Neural crest cell (in vitro differentiated cells): ENCODE measurements at places on chromosomes 16 and 17.

DNA sequence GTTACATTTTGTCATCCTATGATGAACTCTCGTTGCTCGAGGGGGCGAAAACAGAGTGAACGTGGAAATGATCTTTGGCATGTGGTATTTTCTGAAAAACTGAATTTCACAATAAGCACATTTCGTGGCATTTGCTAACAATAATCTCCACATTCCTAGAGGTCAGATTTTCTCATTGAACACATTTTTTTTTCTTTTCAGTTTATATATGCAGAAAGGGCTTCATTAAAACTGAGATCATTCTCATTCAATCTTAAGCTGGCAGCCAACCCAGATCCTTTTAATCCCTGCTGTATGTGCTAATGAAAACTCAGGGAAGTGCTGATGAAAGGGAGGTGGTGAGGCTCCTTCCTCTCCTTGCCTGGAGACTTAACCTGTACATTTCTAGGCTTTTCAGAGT, 52.6 kb downstream of the PRKCA start:
- no peak for DNase-seq

DNA sequence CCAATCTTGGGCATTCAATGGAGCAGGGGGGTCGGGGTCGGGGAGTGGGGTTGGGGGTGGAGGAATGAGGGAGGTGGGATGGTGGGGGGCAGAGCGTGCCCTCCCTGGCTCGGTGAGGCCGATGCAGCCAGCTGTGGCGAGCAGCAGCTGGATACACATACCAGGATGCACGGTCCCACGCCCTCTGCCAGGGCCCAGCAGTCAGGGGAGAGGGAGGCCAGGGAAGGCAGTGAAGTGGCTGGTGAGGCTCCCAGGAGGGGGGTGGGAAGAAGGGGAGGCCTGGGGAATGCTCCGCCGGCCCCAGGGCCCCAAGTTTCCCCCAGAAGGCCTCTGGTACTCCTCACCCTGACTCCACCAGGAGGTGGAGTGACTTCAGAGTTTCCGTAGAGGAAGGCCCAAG, 77.6 kb upstream of the LHX1 start:
- no peak for DNase-seq

- DNase-seq, result no peak
These were observed 15.0 kb upstream of the RAI1 start for GRCh38 chr17:17666111-17666714.

DNA sequence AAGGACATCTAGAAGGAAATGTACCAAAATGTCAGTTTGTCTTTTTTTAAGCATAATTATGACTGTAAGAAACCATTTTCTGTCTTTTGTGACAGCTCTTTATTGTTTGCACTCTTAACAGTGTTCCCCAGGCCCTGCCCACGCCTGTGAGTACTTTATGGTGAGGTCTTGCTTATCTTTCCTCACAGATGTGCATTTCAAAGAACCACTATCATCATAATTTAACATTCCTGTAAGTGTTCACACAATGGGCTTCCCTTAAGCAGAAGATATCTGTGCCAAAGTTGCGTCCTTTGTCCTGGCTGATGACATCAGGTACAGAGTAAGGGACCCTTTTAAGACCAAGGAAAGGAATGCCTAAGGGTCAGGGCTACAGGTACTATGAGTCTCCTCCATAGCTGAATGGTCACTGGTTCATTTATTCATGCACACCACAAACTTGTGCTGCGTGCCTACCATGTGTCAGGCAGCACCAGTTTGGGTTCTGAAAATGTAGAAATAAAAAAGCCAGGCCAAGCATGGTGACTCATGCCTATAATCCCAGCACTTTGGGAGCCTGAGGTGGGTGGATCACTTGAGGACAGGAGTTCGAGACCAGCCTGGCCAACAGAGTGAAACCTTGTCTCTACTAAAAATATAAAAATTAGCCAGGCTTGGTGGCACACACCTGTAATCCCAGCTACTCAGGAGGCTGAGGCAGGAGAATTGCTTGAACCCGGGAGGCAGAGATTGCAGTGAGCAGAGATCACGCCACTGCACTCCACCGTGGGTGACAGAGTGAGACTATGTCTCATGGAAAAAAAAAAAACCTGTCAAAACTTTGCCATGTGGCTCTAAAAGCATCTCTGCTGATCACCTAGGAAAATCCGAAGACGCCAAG, 55.4 kb upstream of the NLK start:
- no peak for DNase-seq

GRCh38 chr16:13378151-13378550, 476.8 kb downstream of the SHISA9 start:
- DNase-seq, result no peak

GRCh38 chr16:52492789-52493357, 54.1 kb downstream of the TOX3 start:
- DNase-seq, result no peak

DNA sequence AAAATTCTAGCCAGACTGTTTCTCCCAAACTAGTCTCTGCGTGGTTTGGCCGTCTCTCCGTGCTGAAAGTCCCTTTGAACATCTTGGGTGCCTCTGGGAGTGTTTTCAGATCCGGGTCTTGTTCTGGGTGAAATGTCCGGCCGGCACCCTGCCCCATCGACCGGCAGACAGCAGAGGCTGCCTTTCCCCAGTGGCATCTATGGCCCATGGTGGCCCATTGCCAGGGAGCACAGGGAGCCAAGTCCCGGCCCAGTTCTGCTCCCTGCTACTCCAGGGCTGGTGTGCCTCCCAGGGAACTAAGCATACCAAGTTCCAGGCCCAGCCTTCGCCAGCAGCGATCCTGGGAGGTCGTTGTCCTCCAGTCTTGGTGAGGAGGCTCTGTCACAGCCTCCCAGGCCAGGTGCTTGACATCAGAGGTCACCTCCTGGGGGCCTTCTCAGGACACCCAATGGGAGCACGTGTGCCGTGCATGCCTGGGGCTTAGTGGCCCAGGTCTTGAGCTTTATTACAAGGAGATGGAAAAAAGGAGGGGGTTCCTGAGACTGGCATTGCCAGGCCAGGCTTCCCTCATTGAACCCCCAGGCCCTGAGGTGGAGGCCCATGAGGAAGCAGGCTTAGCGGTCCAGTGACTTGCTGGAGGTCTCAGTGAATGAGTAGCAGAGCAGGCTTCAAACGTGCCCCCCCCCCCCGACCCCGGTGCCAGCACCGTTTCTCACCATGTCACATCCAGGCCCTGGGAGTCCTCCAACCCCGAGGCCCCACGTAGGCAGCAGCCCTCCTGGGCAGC, 54.0 kb downstream of the PGS1 start:
- DNase-seq, result no peak

- DNase-seq, result no peak
These were observed 18.2 kb downstream of the SRP68 start for GRCh38 chr17:76054112-76054476.
